ENCODE measurements at places on chromosomes 16 and 17.

GRCh38 chr16:88284626-88285513 lies 97.9 kb upstream of the ZNF469 start:
- DNase-seq, result no peak

GRCh38 chr16:29009050-29009837 lies 24.4 kb downstream of the LAT start:
- DNase-seq, result no peak

DNA sequence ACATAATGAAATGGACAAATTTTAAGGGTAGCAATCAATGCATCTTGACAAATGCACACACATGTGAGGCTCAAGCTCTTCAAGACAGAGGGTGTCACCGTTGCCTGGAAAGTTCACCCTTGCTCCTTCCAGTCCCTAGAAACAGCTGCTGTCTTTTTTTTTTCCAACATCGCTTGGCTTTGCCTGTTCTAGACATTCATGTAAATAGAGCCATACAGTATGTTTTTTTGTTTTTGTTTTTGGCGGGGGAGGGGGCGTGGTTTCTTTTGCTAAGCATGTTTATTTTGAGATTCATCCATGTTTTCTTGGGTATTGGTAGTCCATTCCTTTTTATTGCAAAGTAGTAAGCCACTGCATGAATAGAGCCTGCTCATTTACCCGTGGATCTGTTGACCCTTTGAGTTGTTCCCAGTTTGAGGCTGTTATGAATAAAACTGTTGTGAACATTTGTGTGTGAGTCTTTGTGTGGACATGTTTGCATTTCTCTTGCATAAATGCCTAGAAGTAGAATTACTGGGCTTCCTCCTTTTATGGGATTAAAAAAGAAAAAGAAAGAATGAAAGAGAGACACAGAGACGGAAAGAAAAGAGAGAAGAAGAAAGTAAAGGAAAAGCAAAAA lies 78.4 kb downstream of the NT5M start:
- no peak for DNase-seq

- no peak for DNase-seq
These were observed 1.1 kb downstream of the CRAMP1 start for GRCh38 chr16:1613211-1613622.

- DNase-seq, result no peak
These were observed 519.0 kb upstream of the C16orf82 start for GRCh38 chr16:26547681-26548080.

DNA sequence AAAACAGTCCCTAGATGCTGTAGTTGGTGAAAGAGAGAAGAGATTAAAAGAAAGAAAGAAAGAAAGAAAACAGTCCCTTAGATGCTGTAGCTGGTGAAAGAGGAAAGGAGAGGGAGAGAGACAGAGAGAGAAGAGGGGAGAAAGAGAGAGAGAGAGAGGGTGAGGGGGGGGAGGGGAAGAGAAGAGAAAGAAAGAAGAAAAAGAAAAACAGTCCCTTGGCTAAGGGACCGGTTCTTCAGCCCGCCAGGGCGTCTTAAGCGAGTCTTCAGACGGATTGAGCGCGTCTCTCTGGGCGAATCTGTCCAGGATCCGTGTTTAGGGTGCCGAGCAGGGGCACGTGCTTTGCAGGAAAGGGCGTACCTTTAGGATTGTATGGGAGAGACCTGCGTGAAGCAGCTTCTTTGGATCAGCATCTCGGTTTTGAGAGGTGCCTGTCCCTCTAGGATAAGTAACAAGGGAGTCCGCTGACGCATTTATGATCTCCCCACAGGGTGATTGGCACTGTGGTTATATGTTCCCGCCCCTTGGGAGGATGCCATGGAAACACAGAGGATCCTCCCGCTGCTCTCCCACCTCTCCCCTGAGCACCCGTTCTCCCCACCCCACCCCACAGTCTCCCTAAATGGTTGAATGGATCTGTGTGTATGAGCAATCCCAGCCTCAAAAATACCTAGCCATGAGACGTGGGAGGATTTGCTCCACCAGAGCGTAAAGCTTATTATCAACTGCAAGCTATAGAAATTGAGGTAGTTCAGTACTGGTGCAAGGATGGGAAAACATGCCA lies 16.7 kb downstream of the GNGT2 start:
- peak; percentile 36 for DNase-seq

GRCh38 chr17:47278561-47278960 lies 24.9 kb downstream of the ITGB3 start:
- no peak for DNase-seq

DNA sequence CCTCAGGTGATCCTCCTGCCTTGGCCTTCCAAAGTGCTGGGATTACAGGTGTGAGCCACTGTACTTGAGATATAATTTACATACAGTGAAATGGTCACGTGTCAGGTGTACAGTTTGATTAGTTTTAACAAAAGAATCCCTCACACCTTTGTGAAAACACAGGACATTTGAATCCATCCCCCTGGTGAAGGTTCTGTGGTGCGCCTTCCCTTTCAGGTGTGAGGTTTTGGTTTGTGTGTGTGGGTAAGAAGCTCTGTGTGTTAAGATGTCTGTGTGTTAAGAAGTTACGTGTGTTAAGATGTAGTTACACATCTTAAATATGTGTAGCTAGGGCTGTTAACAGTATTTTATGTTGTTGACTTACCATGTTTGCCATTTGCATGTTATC lies 4.4 kb downstream of the SEC14L1 start:
- DNase-seq, result no peak

DNA sequence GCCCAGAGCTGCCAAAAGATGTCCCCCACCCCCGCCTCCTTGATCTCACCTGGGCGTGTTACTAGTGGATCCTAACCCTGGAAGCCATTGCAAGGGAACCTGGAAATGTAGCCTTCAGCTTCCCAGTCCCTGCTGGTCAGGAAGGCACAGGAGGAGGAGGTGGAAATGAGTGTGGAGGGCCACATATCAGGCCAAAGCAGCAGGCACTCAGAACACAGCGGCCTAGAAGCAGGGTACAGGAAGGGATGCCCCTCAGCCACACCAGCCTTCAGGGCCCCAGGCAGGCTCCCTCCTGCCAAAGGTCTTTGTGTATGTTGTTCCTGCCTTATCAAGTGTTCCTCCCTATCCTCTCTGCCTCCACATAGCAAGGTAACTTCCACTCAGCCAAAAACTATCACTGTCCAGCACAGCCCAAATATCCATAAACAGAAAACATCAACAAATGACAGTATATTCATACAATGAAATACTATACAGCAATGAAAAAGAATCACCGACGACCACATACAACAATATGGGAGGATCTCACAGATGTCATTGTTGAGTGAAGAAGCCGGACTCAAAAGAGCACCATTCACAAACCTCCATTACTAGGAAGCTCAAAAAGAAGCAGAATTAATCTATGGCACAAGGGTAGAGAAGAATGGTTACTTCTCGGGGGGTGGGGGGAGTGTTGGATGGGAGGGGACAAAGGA lies 28.2 kb upstream of the TNFRSF13B start:
- DNase-seq, result no peak

- no peak for DNase-seq
These were observed 14.0 kb upstream of the IL27 start for GRCh38 chr16:28520672-28521071.

DNA sequence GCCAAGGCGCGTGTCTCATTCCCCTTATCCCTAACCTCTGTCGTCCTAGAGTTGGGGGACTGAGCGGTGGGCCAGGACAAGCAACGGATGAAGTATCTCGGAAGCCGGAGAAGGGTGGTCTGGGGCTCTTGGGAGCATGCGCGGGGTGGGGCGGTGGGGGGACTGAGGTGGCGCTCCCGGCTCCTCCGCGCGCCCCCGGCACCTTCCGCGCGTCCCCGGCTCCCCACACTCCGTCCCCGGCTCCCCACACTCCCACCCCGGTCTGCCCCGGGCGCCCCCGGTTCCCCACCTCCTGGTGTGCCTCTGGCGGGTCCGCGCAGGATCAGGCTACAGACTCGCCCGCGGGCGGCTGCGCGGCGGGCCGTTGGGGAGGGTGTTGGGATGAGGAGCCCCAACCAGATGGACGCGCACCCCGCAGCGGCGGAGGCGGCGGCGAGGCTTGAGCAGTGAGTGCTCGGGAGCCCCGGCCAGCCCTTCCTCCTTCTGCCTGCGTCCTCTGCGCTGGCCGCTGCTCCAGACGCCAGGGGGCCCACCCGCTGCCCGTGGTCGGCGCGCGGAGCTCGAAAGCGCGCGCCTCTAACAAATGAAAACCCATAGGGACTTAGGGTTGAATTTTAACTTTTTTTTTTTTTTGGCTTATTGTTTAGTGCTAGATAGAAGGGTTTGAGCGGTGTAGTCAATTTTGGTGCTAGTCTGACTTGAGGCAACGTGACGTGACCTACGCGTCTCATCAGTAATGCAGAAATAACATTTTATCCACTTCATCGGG lies 5.6 kb upstream of the CRYM start:
- DNase-seq, result no peak

DNA sequence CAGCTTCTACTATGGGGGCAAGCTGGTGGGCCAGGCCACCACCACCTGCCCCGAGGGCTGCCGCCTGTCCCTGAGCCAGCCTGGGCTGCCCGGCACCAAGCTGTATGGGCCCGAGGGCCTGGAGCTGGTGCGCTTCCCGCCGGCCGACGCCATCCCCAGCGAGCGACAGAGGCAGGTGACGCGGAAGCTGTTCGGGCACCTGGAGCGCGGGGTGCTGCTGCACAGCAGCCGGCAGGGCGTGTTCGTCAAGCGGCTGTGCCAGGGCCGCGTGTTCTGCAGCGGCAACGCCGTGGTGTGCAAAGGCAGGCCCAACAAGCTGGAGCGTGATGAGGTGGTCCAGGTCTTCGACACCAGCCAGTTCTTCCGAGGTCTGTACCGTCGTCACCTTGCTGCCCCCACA lies 19.5 kb downstream of the IRF8 start:
- DNase-seq, result no peak

GRCh38 chr16:79950932-79951719 lies 350.6 kb upstream of the MAF start:
- no peak for DNase-seq
